Lung (tissue), 17 donors: ENCODE measurements at places on chromosomes 13 and 19.

DNA sequence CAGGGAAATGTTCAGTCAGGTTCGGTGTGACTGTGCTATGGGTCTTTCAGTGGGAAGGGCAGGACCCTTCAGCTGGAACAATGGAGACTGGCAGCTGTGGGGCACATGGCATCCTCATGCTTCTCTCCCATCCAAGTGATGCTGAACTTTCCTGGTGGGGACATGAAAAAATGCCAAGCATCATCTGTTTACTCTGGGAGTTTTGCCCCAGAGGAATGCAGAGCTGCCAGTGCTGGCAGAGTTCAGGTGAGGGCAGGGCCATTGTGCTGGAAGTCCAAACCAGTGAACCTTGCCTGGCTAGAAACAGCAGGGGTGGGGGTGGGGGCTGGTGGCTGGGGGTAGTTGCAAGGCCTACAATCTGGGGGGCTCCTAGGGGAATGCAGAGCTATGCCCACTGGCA is 1320.6 kb downstream of the PCDH9 start:
- no peak for DNase-seq

DNA sequence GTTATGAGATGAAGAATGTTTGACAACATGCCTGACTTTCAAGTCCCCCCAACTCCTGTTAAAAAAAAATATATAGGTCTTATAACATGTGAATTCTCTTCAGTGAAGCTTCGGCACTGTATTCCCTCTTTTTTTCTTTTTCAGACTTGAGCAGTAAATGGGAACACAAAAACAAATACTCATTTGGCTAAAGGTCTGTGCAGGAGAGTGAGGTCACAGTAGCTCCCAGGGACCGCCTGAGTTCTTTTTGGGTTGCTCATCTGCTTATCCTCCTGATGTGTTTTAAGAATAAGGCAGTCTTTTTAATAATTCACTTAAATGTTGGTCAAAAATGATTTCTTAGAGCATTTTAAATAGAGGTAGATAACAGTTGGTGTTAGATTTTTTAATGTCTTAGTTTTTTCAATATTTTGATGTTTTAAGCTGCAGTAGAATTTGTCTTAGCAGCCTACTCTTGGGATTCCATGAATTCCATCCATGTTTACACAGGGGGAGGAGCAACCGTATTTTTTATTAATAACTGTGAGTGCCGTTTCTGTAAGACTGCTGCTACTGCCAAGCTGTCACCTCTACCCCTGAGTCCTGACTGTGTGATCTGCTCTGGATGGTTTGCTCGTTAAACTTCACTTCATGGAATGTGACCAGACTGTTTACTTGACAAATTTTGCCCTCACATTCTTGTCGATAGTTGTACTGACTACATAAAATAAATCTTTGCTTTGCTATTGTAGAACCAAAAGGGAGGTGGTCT is 14.9 kb downstream of the HNRNPM start:
- DNase-seq = peak; percentile 62

DNA sequence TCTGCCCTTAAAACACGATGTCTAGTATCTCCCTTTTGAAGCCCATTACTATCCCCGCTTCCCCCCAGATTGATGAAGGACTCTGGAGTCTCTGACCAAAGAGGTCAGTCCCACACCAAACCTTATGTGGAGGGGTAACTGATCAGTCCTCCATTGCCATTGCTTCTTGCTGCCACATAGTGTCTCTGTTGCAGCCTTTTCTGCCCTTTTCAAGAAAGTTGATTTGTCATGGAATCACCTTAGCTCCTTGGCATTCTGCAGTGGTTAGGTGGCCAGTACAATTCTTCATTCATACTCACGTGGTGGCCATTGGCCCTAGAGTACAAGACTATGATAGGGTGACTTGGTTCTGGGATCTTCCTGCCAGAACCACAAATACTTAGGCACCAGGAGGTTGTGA is 8.4 kb upstream of the HTR2A start:
- no peak for DNase-seq

DNA sequence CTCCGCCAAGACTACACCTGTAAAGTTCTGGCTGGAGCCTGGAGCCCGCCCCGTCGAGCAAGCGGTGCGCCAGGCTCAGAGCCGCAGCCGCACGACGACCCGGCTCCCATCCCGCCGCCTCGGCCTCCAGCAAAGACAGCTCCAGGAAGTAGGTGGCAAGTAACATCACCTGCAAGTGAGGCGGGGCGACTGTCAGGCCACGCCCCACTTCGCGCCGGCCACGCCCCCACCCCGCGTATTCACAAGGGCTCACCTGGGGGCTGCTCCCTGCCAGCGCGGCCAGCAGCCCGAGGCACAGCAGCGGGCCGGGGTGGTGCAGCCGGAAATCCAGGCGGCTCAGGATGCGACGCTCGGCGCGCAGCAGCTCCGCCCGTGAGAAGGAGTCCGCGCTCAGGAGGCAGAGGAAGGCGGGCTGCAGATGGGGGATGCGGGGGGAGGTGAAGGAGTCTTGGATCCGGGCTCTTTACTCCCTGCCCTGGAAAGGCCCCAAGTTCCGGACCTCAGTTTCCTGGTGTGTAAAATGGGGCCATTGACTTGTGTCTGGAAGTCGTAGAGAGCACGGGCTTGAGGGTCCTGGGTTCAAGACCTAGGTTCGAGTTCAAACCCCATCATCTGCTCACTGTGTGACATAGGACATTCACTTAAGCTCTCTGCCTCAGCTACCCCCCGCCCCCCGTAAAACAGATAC is 3.2 kb downstream of the CCNP start:
- DNase-seq = no peak
